Placental pericyte (primary cell): ENCODE measurements at places on chromosomes 11 and 22. TPM values are rescaled to one million over a fixed set of nuclear protein-coding genes. Genes with fewer than 3 reads are reported as not detected.

Gene FGF3
- not detected in 2 replicates for total RNA-seq

Gene LARGE1
- 2.4 and 10.6 TPM in 2 replicates for total RNA-seq

Gene OR52J3
- total RNA-seq: not detected in 2 replicates

Gene OR8H3
- total RNA-seq: not detected in 2 replicates

Gene OR10A6
- total RNA-seq: under 0.01 TPM in 1 of 2 replicates, not detected in the other

Gene THYN1
- 33.2 and 36.8 TPM in 2 replicates for total RNA-seq

Gene MAML2
- 19.5 and 27.9 TPM in 2 replicates for total RNA-seq

Gene LGR4
- 7.7 and 18.5 TPM in 2 replicates for total RNA-seq

Gene DDTL
- 1.0 and 1.1 TPM in 2 replicates for total RNA-seq

Gene BIK
- total RNA-seq: 0.14 and 1.3 TPM in 2 replicates

Gene TRPC6
- 0.66 and 1.3 TPM in 2 replicates for total RNA-seq

Gene KRTAP5-11
- not detected in 2 replicates for total RNA-seq

Gene SAA4
- total RNA-seq: not detected in 2 replicates

Gene PPP2R1B
- 15.8 and 36.1 TPM in 2 replicates for total RNA-seq

Gene SLC5A12
- 1.1 and 4.2 TPM in 2 replicates for total RNA-seq
